ENCODE measurements at places on chromosomes 11 and 22. TPM values are rescaled to one million over a fixed set of nuclear protein-coding genes. Genes with fewer than 3 reads are reported as not detected.
A peak's percentile ranks its signal among the peaks of the same experiment; 100 is the strongest.

OR6A2 gene
- 0.35 TPM for total RNA-seq

TP53I11 gene
- total RNA-seq = 1.4 TPM

RPS6KB2 gene
- total RNA-seq = 101 TPM

- DNase-seq = peak; percentile 20
These were observed 38.7 kb downstream of the IGSF9B start for GRCh38 chr11:133917921-133918607.

DNA sequence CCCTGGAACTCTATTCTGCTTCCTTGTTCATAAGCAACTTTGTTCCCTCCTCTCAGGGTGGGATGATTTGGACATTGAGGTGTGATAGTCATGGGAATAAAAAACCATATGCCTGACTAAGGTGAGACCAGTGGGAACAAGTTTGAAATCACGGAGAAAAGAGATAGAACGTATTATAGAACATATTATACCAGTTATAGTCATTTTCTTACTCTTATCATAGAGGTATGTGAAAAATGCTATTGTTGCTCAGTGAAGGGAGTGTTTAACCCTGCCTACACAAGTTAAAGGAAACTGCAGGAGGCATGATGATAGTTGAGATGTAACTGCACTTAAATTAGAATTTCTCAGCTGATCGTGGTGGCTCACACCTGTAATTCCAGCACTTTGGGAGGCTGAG, 15.5 kb downstream of the OR6Q1 start:
- no peak for DNase-seq
